Colonic mucosa (tissue), 4 donors: ENCODE measurements at places on chromosomes 1 and 21.

DNA sequence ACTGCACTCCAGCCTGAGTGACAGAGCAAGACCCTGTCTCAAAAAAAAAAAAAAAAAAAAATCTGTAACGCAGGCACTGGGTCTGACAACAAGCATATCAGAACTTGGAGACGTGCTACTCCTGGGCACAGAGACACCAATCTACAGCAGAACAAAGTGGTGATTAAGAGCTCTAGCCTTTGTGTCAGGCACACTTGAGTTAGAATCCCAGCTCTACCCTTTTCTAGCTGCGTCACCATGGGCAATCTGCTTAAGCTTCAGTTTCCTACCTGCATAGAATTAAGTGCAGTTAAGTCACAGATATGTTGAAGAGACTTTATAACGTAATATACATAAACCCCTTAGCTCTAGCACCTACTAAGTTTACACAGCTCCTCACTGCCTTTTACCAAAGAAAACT, 3.4 kb upstream of the CDCA8 start:
- no peaks in the 10 kb centered on the region for H3K36me3 ChIP-seq
- no peaks in the 10 kb centered on the region for H3K27me3 ChIP-seq
- no peak overlapping the region for H3K27ac ChIP-seq
- no peak for DNase-seq
- no peak overlapping the region for H3K4me3 ChIP-seq

- no peak overlapping the region for H3K27ac ChIP-seq
- no peak for DNase-seq
- H3K27me3 ChIP-seq = no peaks in the 10 kb centered on the region
- no peaks in the 10 kb centered on the region for H3K36me3 ChIP-seq
- no peak overlapping the region for H3K4me3 ChIP-seq
Observed at GRCh38 chr1:225471109-225471452, 43.2 kb upstream of the LBR start.

GRCh38 chr21:46150073-46150472, 5.3 kb downstream of the FTCD start:
- no peak overlapping the region for H3K27ac ChIP-seq
- no peaks in the 10 kb centered on the region for H3K27me3 ChIP-seq
- no peak for DNase-seq
- no peaks in the 10 kb centered on the region for H3K4me1 ChIP-seq
- H3K4me3 ChIP-seq = no peak overlapping the region

DNA sequence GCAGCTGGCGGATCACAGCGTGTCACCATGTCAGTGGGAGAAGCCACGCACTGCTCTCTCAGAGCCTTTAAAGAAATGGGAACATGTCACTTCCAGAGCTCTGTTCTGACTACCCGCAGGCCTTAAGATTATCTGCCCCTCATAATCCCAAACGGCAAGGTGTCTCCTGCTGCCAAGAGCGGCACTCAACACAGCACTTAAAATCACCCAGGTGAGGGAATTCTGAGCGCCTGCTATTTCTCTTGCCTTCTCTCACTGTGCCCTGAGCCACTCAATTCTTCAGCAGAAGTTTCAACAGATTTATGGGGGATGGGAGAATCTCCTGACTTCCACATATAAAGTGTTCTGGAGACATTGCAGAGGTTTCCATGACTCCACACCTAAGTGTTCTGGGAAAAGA, 137.9 kb downstream of the LMO4 start:
- no peak overlapping the region for H3K27ac ChIP-seq
- H3K27me3 ChIP-seq = no peaks in the 10 kb centered on the region
- H3K4me1 ChIP-seq = no peaks in the 10 kb centered on the region
- H3K4me3 ChIP-seq = no peak overlapping the region
- H3K36me3 ChIP-seq = no peaks in the 10 kb centered on the region

GRCh38 chr1:170068923-170069322, 5.6 kb downstream of the KIFAP3 start:
- no peak overlapping the region for H3K4me3 ChIP-seq
- no peaks in the 10 kb centered on the region for H3K36me3 ChIP-seq
- H3K27me3 ChIP-seq = no peaks in the 10 kb centered on the region
- no peak overlapping the region for H3K27ac ChIP-seq

GRCh38 chr1:66769512-66770229, 17.4 kb downstream of the DYNLT5 start:
- no peaks in the 10 kb centered on the region for H3K27me3 ChIP-seq
- no peak overlapping the region for H3K4me3 ChIP-seq
- H3K36me3 ChIP-seq = no peaks in the 10 kb centered on the region
- no peaks in the 10 kb centered on the region for H3K4me1 ChIP-seq
- H3K27ac ChIP-seq = no peak overlapping the region

- no peaks in the 10 kb centered on the region for H3K27me3 ChIP-seq
- H3K4me1 ChIP-seq = no peaks in the 10 kb centered on the region
- H3K36me3 ChIP-seq = no peaks in the 10 kb centered on the region
Observed at GRCh38 chr1:176854758-176855745, 309.5 kb downstream of the ASTN1 start.

- H3K4me3 ChIP-seq = no peak overlapping the region
- peaks cover 17% of the 10 kb centered on the region for H3K36me3 ChIP-seq
- peaks cover 13% of the 10 kb centered on the region for H3K4me1 ChIP-seq
- H3K27me3 ChIP-seq = no peaks in the 10 kb centered on the region
- no peak overlapping the region for H3K27ac ChIP-seq
Observed at GRCh38 chr1:225866061-225866837, 15.9 kb downstream of the TMEM63A start.

DNA sequence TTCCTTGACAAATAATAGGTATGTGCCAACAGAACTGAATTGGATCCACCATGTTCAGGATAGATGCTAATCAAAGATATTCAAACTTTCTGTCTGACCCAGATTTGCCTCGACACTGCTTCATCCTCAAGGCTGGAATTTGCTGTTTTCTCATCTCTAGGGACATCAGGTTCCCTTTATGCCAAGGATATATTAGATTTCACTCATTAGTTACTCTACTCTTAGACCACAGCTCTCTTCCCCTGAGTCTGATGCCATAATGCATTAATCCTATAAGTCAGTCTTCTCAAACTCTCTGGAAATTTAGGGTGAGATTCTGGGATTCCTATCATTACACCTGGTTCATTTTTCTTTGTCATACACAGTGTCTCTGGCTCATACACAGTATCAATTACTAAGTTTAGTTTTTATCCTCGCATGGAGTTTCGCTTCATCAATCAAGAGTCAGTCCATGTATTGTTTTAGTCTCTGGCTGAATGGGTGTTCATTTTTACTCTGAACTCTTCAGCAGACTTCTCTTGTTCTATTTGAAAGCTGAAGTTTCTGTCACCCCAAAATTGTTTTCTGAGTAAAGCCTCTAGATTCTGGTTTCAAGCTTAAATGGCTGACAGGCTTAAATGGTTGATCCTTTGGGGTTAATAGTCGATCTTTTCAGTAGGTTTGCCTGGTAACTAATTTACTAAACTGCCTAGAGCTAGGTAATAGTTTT, 9.3 kb upstream of the DCAF6 start:
- no peaks in the 10 kb centered on the region for H3K4me1 ChIP-seq
- no peak for DNase-seq
- H3K27ac ChIP-seq = peak overlapping the region; percentile 68

- H3K36me3 ChIP-seq = no peaks in the 10 kb centered on the region
- no peaks in the 10 kb centered on the region for H3K4me1 ChIP-seq
- DNase-seq = no peak
- no peak overlapping the region for H3K4me3 ChIP-seq
- no peaks in the 10 kb centered on the region for H3K27me3 ChIP-seq
Observed at GRCh38 chr1:182637769-182638168, 33.6 kb upstream of the RGS16 start.

DNA sequence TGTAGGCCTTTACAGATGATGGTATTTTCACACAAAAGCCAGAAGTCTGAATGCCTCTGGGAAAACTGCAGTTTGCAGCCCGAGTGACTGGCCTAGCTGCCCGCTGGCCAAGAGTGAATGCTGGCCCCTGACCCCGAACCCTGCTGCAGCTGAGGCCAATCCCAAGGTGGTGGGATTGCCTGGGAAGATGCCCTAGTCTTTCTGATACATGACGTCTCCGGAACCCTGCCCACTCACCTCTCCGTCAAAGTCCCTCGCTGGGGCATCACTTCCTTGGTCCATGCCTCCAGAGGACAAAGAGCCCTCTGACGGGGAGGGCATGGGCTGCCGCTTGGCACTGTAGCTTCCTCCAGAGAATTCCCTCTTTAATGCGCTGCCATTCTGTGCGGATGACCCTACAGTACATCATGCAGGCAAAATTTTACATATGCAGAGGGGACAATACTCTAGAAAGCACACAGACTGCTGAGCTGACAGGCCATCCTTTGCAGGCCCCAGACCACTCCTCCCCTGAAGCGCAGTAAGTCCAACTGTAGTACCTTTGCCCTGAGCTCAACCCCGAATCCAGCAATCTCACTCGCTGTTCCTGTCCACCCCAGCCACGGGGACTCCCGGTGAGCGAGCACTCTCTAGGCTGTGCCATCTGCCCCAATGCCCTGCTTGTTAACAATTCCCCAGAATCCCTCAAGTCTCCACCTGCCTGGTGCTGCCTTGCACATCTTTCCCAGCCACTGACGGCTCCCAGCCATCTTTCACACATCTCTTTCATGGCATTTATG, 54.7 kb downstream of the COQ8A start:
- H3K36me3 ChIP-seq = no peaks in the 10 kb centered on the region
- H3K27ac ChIP-seq = no peak overlapping the region
- no peak overlapping the region for H3K4me3 ChIP-seq
- H3K4me1 ChIP-seq = peaks cover 3% of the 10 kb centered on the region
- DNase-seq = no peak

GRCh38 chr1:230282157-230282556, 144.0 kb downstream of the PGBD5 start:
- no peak overlapping the region for H3K4me3 ChIP-seq
- H3K36me3 ChIP-seq = no peaks in the 10 kb centered on the region
- peaks cover 5% of the 10 kb centered on the region for H3K4me1 ChIP-seq
- peak overlapping the region; percentile 37 for H3K27ac ChIP-seq
- no peaks in the 10 kb centered on the region for H3K27me3 ChIP-seq
- DNase-seq = peak; percentile 86

DNA sequence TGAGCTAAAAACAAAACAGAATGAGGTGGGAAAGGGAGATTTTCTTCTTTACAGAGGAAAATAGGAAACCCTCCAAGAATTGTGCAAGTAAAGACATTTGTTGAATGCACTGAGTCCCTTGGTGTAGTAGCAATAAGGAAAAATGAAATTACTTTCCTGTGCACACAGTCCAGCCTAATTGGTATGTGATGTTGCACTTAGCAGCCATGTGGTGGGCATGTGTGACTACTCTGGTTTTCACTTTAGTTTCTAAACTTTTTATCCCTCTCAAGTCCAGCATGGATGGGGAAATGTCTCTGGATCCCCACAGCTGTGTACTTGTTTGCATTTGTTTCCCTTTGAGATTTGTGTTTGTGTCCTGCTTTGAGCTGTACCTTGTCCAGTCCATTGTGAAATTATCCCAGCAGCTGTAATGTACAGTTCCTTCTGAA, 7.1 kb upstream of the AGO3 start:
- H3K36me3 ChIP-seq = no peaks in the 10 kb centered on the region
- no peak overlapping the region for H3K4me3 ChIP-seq
- no peak for DNase-seq
- H3K27ac ChIP-seq = no peak overlapping the region

DNA sequence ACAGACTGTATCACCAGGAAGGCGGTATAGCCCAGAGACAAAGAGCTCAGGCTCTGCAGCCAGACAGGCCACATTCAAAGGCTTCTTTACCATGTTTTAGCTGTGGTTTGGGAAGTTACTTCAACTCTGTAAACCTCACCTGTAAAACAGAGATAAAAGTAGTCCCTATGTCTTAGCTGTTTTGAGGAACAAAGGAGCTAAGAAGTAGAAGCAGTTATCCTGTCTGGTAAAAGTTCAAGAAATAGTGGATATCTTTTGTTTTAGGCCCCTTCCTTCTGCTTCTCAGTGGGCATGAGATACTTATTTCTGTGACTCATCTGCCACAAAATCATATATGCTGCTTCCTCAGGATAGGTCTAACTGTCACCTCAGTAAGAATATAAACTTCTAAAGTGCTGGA, 6.5 kb downstream of the CD34 start:
- H3K27ac ChIP-seq = no peak overlapping the region
- H3K4me3 ChIP-seq = no peak overlapping the region
- H3K36me3 ChIP-seq = no peaks in the 10 kb centered on the region
- no peak for DNase-seq

GRCh38 chr1:201773764-201774163, 55.2 kb upstream of the IPO9 start:
- no peak overlapping the region for H3K4me3 ChIP-seq
- no peak overlapping the region for H3K27ac ChIP-seq
- no peak for DNase-seq
- no peaks in the 10 kb centered on the region for H3K36me3 ChIP-seq
- no peaks in the 10 kb centered on the region for H3K27me3 ChIP-seq

DNA sequence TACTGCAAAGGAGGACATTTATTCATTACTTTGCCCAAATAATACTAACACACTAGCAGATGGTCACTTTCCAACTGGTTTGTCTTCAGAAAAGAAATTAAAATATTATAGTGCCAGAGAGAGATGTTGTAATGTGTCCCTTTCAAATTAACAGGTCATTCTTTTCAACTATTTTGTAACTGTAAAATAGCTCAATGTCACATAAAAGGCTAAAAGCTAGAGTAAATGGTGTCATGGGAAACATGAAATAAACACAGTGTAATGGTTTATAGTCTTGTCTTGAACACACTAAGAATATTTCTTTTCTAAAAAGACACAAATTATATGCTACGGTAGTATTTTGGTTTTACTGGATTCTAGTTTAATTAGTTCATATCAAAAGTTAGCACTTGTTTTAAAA, 77.8 kb downstream of the ADGRL2 start:
- no peaks in the 10 kb centered on the region for H3K36me3 ChIP-seq
- no peak for DNase-seq
- peaks cover 5% of the 10 kb centered on the region for H3K4me1 ChIP-seq
- no peak overlapping the region for H3K4me3 ChIP-seq

- DNase-seq = no peak
- H3K36me3 ChIP-seq = no peaks in the 10 kb centered on the region
- no peaks in the 10 kb centered on the region for H3K27me3 ChIP-seq
- no peak overlapping the region for H3K27ac ChIP-seq
Observed at GRCh38 chr1:31674626-31675025, 29.2 kb downstream of the COL16A1 start.

GRCh38 chr1:19735440-19736127, 64.1 kb downstream of the TMCO4 start:
- DNase-seq = no peak
- no peaks in the 10 kb centered on the region for H3K4me1 ChIP-seq
- H3K4me3 ChIP-seq = no peak overlapping the region
- H3K27me3 ChIP-seq = no peaks in the 10 kb centered on the region
- H3K36me3 ChIP-seq = no peaks in the 10 kb centered on the region
